Activated naive CD8-positive, alpha-beta T cell treated with anti-CD3 and anti-CD28 coated beads, Interleukin-2, amount 10 ng/mL, durations not matched to agents 7 days and 5 days (primary cell): ENCODE measurements at places on chromosomes 7 and 10. TPM values are rescaled to one million over a fixed set of nuclear protein-coding genes. Genes with fewer than 3 reads are reported as not detected.

- peaks cover 7% of the 10 kb centered on the region for H3K36me3 ChIP-seq
- H3K27ac ChIP-seq, result no peak overlapping the region
- no peaks in the 10 kb centered on the region for H3K4me1 ChIP-seq
- DNase-seq, result no peak
These were observed 53.0 kb downstream of the TRUB1 start for GRCh38 chr10:114990991-114991390.

GRCh38 chr10:127306479-127306878, 110.1 kb upstream of the INSYN2A start:
- DNase-seq, result no peak
- no peaks in the 10 kb centered on the region for H3K4me1 ChIP-seq
- H3K27ac ChIP-seq, result no peak overlapping the region
- H3K27me3 ChIP-seq, result peaks cover 5% of the 10 kb centered on the region

Gene JCAD
- total RNA-seq, result 0.03 TPM

DNA sequence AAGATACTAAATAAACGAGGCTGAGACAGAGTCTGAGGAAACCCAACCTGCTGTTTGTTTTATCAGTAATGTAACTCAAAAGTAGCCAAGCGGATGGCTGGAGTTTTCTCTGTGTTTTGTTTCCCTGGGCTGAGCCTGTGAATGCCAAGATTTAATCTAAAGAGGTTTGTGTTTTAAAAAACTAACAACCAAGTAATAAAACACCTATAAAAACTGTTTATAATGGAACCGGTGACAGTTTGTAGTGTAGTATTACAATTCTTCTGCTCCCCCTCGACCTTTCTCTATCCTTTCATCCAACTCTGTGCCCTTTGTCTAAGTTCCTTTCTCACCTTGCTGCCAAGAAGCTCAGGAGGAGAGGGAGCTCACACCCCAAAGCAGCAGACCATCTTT, 2.6 kb upstream of the KAT6B start:
- no peak for DNase-seq
- peak overlapping the region; percentile 90 for H3K4me3 ChIP-seq
- peak overlapping the region; percentile 92 for H3K27ac ChIP-seq
- no peaks in the 10 kb centered on the region for H3K27me3 ChIP-seq
- peaks cover 9% of the 10 kb centered on the region for H3K36me3 ChIP-seq
- peaks cover 38% of the 10 kb centered on the region for H3K4me1 ChIP-seq

DNA sequence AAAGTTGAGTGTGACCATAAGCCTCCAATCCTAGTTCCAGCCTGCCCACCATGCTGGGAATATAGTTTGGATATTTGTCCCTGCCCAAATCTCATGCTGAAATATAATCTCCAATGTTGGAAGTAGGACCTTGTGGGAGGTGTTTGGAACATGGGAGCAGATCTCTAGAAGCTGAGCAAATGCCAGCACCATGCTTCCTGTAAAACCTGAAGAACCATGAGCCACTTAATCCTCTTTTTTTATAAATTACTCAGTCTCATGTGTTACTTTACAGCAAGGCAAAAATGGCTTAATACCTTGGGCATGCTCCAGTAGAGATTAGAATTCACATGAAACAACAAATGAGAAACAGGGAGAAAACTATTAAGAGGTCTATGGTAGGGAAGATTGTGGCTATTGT, 27.2 kb downstream of the STEAP1 start:
- no peak for DNase-seq
- H3K4me3 ChIP-seq, result no peak overlapping the region

Gene ODAD2
- not detected for total RNA-seq

DNA sequence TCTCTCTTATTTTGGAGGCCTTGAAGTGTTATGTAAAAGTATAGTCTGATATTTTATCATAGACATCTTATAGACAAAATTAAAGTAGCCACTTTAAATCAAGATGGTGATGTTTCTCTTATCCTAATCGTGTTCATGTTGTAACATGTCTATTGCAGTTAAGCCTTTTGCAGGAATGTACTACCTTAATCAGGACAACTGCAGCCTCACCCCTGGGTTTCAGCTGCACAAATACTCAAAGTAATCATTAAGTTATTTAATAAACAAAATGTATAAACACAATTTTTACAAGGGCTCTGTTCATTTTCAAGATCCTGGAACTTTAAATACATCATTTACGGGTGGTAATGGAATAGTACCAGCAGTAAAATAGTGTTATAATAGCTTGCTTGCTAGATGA, 14.4 kb upstream of the KIF5B start:
- no peak for DNase-seq
- no peak overlapping the region for H3K4me3 ChIP-seq
- H3K27me3 ChIP-seq, result peaks cover 11% of the 10 kb centered on the region
- no peaks in the 10 kb centered on the region for H3K4me1 ChIP-seq

GRCh38 chr7:154748089-154748786, 254.7 kb downstream of the PAXIP1 start:
- DNase-seq, result no peak
- H3K27me3 ChIP-seq, result no peaks in the 10 kb centered on the region
- H3K27ac ChIP-seq, result no peak overlapping the region

Gene PMS2
- 21.1 TPM for total RNA-seq

GRCh38 chr7:150337179-150337578, 4.2 kb downstream of the RARRES2 start:
- H3K27ac ChIP-seq, result no peak overlapping the region
- no peak overlapping the region for H3K4me3 ChIP-seq
- H3K27me3 ChIP-seq, result peaks cover 13% of the 10 kb centered on the region
- no peak for DNase-seq

- H3K27me3 ChIP-seq, result no peaks in the 10 kb centered on the region
- peak overlapping the region; percentile 33 for H3K4me3 ChIP-seq
- DNase-seq, result no peak
- peaks cover 59% of the 10 kb centered on the region for H3K4me1 ChIP-seq
- peaks cover 31% of the 10 kb centered on the region for H3K36me3 ChIP-seq
These were observed 66.3 kb upstream of the SP4 start for GRCh38 chr7:21361413-21362125.

DNA sequence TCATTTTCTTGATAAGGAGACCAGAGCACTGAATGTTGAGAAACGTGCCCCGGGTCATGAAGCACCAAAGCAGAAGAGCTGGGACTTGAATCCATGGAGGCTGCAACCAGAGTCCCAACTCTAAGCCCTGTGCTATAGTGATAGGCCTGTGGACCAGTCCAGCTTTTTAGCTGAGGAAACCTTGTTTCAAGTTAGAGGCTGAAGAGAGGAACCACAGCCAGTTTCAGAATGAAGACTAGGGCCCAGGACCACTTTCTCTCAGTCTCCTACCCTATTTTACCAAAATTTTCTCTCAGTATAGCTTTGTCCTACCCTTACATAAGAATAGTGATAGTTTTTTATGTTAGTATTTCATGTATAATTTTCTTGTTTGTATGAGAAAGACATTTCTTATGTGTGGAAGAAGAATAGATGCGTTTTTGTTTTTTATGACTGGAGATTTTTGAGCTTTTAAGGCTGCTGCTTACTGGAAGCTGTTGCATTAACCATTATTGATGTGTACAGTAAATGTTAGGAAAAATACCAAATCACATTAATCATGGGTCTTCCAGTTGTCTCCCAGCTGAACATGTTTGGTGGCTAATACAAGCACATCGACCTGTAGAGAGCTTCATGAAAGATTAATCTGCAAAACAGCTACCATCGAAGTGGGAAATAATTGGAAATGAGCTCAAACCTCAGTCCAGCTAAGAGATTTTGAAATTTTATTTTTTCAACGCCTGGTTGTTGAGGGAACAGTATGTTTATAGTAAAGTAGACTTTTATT, 45.0 kb upstream of the CSTF2T start:
- H3K27ac ChIP-seq, result no peak overlapping the region
- no peaks in the 10 kb centered on the region for H3K4me1 ChIP-seq
- no peaks in the 10 kb centered on the region for H3K36me3 ChIP-seq
- no peak overlapping the region for H3K4me3 ChIP-seq
- DNase-seq, result no peak

DNA sequence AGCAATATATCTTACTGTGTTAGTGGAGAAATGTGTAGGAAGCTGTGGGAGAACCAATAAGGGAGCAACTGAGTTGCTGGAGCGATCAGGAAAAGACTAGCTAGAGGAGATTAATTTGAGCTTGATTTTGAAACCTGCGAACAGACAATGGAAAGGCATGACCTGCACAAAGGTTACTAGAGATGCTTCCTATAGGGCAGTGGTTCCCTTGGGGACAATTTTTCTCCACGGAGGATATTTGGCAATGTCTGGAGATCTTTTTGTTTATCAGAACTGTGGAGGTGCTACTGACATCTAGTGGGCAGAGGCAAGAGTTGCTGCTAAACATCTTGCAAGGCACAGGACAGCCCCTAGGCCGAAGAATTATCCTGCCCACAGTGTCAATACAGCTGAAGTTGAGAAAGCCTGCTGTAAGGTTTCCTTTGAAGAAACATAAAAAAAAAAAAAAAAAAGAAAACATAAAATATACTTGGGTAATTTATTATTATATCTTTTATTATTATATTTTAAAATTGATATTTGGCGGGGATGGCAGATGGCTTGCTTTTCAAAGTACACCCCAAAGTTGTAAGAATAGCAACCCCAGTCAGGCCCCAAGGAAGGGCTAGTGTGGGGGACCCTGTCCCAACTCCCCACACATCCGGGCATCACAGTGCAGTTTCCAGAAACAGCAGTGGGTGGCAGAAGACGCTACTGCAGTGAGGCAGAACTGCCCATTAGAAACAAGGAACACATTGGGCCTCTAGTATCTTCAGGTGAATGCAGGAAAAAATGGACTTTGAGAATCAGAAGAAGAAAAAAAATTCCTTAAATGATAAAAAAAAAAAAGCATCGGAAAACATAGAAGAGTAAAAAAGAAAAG, 481.6 kb downstream of the SH2D4B start:
- H3K27me3 ChIP-seq, result no peaks in the 10 kb centered on the region
- no peak overlapping the region for H3K27ac ChIP-seq
- DNase-seq, result no peak
- H3K36me3 ChIP-seq, result no peaks in the 10 kb centered on the region

Gene C10orf62
- total RNA-seq, result not detected

- no peaks in the 10 kb centered on the region for H3K36me3 ChIP-seq
- DNase-seq, result no peak
- H3K27me3 ChIP-seq, result no peaks in the 10 kb centered on the region
- H3K4me1 ChIP-seq, result no peaks in the 10 kb centered on the region
- H3K27ac ChIP-seq, result no peak overlapping the region
These were observed 234.0 kb downstream of the TNS3 start for GRCh38 chr7:47347816-47348385.

DNA sequence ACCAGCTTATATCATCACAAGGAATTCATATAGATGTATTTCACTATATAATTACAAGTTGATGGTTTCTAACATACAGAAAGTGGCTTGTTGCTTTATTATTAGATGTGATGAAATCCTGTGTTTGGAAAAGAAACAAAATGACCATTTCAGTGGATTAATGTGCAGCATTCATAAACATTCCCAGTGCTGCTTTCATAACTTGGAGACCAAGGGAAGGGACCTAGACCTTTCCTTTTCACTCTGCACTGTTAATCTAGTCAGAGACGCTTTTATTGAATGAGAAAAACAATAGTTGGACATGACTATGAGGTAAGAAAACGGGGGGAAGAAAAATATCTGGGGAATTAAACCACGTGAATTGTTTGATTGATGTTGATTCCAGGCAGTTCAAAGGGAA, 160.0 kb downstream of the HDAC9 start:
- no peak for DNase-seq
- no peak overlapping the region for H3K27ac ChIP-seq
- no peaks in the 10 kb centered on the region for H3K36me3 ChIP-seq
- H3K4me3 ChIP-seq, result no peak overlapping the region
- no peaks in the 10 kb centered on the region for H3K4me1 ChIP-seq

DNA sequence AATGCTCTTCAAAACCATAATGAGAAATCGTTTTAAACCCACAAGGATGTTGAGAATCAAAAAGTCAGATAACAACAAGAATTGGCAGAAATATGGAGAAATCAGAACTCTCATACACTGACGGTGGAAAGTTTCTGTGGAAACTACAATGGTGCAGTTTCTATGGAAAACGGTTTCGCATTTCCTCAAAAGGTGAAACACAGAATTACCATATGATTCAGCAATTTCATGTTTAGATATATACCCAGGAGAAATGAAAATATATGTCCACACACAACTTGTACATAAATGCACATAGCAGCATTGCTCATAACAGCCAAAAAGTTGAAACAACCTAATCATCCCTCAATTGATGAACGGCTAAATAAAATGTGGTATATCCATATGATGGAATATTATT, 218.2 kb downstream of the ARL4A start:
- no peaks in the 10 kb centered on the region for H3K4me1 ChIP-seq
- H3K27me3 ChIP-seq, result peaks cover 6% of the 10 kb centered on the region
- no peak overlapping the region for H3K27ac ChIP-seq
- no peak overlapping the region for H3K4me3 ChIP-seq
- H3K36me3 ChIP-seq, result no peaks in the 10 kb centered on the region

GRCh38 chr7:129389829-129390228, 44.4 kb upstream of the STRIP2 start:
- DNase-seq, result no peak
- H3K27me3 ChIP-seq, result no peaks in the 10 kb centered on the region
- peaks cover 2% of the 10 kb centered on the region for H3K4me1 ChIP-seq
- no peak overlapping the region for H3K27ac ChIP-seq

Gene ASAH2
- 3.5 TPM for total RNA-seq

DNA sequence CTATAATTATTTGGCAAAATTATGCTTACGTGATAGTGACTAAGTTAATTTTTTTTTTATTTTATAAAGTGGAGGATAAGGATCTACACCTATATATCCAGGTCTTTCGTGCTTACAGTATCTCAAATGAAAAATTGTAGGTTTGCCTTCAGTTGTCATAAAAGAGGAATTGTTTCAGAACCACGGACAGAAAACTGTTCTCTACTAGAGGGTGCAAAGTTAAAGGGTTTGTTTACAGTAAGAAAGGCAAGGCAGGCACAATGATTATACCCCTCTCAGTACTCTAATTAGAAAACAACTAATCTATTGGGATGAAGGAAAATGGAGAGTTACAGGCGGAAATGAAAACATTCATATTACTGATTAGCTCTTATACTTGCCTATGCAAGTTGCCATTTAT, 1.5 kb downstream of the PCLO start:
- DNase-seq, result no peak
- H3K4me1 ChIP-seq, result peaks cover 5% of the 10 kb centered on the region
- peaks cover 16% of the 10 kb centered on the region for H3K27me3 ChIP-seq
- H3K36me3 ChIP-seq, result no peaks in the 10 kb centered on the region

Gene SFMBT2
- total RNA-seq, result 50.6 TPM

Gene PILRA
- 5.1 TPM for total RNA-seq

DNA sequence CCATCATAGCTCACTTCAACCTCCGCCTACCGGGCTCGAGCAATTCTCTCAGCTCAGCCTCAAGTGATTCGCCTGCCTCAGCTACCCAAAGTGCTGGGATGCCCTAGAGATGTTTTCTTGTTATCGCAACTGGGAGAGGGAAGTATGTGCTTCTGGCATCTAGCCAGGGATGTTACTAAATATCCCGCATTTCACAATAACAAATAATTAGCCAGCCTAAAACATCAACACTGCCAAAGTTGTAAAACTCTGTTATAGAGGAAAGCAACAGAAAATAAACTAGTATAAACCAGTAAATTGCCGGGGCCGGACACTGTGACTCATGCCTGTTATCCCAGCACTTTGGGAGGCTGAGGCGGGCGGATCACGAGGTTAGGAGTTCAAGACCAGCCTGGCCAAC, 7.2 kb downstream of the INA start:
- H3K36me3 ChIP-seq, result no peaks in the 10 kb centered on the region
- peaks cover 66% of the 10 kb centered on the region for H3K27me3 ChIP-seq
- no peaks in the 10 kb centered on the region for H3K4me1 ChIP-seq
- H3K27ac ChIP-seq, result no peak overlapping the region
- DNase-seq, result no peak
